ENCODE measurements at places on chromosomes 3 and 15. TPM values are rescaled to one million over a fixed set of nuclear protein-coding genes. Genes with fewer than 3 reads are reported as not detected.

The GOLGA6B gene
- not detected for polyA plus RNA-seq

The PP2D1 gene
- not detected for polyA plus RNA-seq

The ATXN7 gene
- polyA plus RNA-seq, result 6.7 TPM

The HRH1 gene
- polyA plus RNA-seq, result 0.06 TPM

The DPPA2 gene
- polyA plus RNA-seq, result not detected
